ENCODE measurements at places on chromosomes 2 and 18.
A peak's percentile ranks its signal among the peaks of the same experiment; 100 is the strongest.

DNA sequence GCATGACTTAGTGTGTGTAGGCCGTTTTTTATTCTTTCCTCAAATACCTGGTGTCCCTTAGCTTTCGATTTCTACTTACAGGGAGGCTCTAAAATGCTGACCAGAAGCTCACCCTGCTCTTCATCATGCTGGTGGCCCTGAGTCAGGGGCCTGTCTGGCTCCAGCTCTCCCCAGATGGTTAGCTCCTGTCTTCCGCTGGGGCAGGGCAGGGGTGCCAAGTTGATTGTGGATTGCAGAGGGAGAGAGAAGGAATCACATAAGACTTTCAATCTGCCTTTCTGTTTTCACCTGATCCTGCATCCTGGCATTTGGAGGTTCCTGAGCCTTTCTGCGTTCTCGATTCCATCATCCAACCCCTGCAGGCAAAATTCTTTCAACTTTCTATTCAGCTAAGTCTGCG is 4.2 kb downstream of the CIB4 start:
- DNase-seq: peak; percentile 41

DNA sequence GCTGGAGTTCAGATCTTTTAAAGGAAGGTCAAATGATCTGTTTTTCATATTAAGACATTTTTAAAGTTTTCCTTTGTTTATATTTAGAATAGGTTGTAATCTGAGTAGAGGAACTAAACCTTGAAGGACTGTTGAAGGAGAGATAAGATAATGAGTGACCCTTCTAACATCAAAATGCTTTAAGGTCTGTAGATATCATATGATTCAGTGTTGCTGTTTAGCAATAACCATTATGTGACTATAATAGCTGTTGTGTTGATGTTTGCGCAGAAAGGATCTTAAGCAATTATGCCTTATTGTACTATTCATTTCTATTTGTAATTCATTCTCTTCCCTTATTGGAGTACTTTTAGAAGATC is 60.0 kb downstream of the SLC16A14 start:
- DNase-seq: no peak

DNA sequence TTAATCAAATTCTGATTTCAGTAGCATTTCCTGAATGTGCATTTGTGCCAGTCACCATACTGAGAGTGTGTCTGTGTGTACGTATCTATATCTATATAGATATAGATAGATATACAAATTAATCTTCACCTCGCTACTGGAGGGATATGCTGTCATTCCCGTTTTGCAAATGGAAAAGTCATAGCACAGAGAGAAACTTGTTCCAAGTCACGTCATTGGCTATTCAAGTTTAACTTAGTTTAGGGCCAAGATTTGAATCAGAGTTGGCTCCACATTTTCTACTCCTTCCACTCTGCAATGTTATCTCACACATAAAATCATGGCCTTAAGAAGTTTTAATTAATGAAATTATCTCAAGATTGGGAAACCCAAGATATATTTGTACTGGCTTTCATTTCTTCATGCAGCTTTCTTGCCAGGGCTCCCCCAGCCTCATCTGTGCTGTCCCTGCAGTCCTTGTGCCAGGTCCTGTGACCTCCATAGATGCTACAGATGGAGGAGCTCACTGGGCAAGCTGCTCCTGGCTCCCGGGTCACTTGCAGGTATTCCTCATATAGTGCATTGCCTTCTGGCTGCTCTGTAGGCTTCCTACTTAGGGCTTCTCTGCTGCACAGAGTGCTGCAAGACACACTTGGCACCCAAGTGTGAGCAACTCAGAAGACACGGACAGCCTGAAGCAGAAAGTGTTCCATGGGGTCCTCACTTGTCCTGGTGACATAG is 245.8 kb downstream of the KCNS3 start:
- DNase-seq: no peak

GRCh38 chr2:96898641-96899412 is 28.9 kb upstream of the SEMA4C start:
- no peak for DNase-seq

GRCh38 chr2:28543316-28544035 is 47.6 kb downstream of the PLB1 start:
- peak; percentile 82 for DNase-seq

- no peak for DNase-seq
Observed at GRCh38 chr2:30653847-30654246, 153.4 kb downstream of the CAPN13 start.

DNA sequence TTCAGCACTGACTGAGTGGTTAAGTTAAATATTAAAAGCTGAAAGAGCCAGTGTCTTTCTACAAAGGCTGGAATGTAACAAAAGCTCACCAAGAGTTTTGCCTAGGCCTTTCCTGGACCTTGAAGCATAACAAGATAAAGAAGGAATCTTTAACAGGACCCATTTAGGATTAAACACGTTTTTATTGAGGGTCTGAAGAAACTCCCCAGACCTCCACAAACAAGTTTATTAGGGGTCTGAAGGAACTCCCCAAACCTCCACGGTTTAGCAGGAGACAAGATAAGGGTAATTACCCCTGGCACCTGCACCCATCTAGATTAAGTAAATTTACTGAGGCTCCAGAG is 104.0 kb downstream of the ACAA2 start:
- DNase-seq: no peak

GRCh38 chr2:234806818-234807217 is 145.0 kb upstream of the SH3BP4 start:
- no peak for DNase-seq

DNA sequence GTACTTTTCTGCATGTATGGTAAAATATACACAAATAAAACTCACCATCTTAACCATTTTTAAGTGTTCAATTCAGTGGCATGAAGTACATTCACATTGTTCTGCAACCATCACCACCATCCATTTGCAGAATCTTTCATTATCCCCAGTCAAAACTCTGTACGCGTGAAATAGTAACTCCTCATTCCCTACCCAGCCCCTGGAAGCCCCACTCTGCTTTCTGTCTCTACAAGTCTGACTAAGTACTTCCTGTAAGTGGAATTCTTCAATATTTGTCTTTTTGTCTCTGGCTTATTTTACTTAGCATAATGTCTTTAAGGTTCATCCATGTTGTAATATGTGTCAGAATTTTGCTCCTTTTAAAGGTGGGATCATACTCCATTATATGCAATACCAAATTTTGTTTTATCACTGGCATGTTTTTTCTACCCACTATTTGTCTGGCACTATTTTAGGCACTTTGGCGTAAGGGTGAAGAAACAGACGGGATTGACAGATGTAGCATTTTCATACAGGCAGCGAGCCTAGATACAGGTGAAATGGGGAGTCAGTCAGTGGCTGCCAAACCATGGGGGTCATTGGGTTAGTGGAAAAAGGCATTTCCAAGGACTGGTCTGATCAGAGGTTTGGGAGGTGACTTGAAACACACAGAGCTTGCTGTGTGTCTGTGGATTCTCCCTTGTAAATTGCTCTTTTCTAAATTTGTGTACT is 163.2 kb upstream of the MYCN start:
- DNase-seq: no peak

DNA sequence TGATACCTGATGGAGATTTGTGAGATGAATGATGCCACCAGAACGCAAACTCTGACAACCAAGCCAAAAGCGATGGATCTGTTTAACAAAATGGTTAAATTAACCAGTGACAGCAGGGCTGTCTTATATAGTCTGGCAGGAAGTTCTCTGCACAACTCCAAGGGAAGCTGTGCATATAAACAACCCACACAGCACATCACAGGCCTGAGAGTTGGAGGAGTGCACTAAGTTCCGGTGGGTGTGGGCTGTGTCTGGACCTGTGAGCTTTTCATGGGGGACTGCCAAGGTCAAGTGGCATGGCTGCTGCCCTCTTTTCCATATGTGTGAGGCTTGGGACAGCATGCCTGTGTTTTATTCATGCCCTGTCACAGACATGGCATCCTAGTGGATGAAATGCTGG is 414.6 kb upstream of the TRIB2 start:
- DNase-seq: no peak

DNA sequence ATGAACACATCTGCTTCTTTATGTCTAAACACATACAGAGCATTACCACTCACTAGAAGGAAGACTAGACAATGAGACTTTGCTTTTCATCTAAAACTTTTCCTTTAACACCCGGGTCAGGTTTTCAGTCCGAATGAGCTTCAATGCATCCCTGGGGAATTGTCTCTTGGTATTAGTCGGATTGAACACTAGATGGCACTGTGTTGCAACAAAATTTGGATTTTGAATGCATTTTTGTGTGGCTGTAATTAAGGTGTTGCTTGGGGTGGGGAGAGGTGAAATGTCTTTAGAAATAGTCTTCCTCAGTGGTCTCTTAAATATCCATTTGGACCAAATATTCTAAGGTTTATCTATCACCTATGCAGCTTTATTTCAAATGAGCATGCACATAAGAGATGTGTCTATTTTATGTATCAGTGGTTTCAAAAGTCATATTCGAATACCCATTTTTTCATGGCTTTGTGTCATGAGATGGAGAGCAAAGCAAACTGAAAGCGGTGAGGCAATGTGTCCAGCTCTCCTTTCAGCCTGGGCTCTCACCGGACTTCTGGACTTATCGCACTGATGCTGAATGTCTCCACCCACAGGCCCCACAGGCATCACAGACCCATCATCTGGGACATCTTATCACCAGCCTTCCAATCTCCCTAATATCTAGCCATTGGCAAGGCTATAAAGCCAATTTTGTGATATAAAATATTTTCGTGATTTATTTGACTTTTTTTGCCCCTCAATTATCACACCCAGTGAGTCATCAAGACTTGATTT is 510.3 kb downstream of the RNF144A start:
- peak; percentile 85 for DNase-seq

DNA sequence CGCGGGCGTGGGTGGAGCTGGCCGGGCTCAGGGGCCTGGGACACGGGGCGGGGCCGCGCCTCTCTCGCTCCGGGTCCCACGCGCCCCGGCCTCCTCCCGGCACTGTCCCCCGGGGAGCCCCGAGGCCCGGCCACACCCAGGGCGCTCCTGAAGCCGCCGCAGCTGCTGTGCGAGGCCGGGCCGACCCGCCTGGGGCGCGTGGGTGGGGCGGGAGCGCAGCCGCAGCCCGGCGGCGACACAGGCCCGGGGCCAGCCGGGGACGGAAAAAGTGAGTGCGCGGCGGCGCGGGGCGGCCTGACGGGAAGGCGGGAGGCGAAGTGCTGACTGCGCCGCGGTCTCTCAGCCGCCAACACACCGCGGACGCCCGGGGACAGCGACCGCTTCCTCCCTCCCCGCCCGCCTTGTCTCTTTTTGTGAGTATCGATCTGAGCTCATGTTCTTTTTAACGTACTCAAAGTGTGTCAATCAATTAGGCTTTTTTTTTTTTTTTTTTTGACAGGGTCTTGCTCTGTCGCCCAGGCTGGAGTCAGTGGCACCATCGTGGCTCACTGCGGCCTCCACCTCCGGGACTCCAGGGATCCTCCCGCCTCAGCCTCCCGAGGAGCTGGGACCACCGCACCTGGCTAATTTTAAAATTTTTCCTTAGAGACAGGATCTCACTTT is 14.5 kb downstream of the PDCD1 start:
- peak; percentile 57 for DNase-seq

DNA sequence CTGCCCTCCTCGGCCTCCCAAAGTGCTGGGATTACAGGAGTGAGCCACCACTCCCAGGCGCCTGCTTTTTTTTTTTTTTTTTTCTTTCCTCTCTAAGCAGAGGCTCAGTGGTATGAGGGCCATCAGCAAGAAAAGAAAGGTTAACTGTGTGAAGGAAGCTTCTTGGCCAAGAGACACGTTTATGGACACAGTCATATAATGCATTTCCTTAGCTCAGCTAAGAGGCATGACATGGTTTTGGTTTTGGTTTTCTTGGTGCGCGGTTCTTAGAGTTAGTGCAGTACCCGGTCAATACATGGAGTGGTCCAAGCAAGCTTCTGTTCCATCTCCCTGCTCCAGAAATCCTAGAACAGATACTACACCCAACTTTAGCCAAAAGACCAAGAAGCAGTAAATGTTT is 42.6 kb downstream of the RALBP1 start:
- no peak for DNase-seq

- no peak for DNase-seq
Observed at GRCh38 chr2:119430023-119430498, 1.6 kb upstream of the TMEM37 start.

DNA sequence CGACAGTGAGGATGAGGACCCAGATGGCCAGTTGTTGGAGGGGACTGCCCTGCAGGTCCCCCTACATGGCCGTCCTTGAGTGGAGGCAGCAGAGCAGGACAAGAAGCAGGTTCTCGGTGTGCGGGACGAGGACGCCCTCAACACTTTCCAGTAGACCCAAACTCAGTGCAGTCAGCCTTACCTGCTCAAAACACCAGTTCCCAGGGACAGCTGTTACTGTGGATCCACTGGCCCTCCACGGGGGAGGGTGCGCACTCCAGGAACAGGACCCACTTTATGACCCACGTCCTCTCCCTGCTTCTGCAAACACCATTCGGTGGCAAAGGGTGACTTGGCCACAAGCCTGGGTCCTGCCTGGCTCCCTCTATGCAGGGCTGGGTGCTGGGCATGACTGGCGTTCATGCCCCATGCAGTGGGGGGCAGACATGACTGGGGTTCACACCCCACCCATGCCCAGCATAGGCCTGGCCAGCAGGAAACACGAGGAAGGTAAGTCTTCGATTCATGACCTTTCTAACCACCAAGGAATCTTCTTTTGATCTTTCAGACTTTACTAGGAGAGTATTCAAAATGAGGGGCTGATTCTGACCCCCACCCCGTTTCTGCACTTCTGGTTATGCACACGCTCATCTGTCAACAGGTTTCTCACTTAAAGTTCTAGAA is 233.7 kb downstream of the HDAC4 start:
- no peak for DNase-seq

DNA sequence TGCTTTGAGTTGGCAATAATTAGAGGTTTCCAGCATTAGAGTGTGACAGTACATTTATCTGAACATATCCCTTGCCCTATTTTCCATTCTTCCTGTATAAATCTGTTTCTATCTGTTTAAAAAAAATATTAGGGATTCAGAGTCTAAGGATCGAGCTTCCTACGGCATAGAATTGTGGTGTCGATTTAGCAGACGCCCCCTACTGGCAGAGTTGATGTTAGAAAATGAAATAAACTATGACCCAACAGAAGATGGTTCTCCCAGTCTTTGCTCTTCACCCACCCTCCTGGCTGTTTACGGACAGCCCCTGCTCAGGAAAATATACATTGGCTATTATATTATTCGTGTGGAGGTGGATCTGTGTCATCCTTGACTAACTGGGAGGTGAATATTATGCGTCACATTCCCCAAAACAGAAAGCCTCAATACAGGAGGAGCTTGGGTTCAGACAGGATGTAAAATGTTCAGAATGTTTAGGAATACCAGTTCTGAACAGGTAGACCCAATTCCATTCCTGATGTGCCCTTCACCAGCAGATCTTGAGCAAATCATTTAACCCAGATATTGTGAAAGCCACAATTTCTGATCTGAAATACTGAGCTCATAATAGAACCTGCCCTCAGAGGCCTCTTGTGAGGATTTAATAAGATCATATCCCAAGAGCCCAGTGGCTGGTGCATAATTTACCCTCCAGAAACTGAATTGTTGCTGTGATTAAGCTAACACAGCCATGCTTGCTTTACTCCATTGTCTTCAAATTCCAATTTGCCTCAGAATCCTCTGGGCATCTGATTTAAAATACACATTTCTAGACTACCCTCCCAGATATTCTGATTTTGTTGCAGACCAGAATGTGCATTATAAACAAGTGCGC is 10.8 kb upstream of the ERMN start:
- peak; percentile 50 for DNase-seq
